ENCODE measurements at places on chromosomes 13 and 19.

DNA sequence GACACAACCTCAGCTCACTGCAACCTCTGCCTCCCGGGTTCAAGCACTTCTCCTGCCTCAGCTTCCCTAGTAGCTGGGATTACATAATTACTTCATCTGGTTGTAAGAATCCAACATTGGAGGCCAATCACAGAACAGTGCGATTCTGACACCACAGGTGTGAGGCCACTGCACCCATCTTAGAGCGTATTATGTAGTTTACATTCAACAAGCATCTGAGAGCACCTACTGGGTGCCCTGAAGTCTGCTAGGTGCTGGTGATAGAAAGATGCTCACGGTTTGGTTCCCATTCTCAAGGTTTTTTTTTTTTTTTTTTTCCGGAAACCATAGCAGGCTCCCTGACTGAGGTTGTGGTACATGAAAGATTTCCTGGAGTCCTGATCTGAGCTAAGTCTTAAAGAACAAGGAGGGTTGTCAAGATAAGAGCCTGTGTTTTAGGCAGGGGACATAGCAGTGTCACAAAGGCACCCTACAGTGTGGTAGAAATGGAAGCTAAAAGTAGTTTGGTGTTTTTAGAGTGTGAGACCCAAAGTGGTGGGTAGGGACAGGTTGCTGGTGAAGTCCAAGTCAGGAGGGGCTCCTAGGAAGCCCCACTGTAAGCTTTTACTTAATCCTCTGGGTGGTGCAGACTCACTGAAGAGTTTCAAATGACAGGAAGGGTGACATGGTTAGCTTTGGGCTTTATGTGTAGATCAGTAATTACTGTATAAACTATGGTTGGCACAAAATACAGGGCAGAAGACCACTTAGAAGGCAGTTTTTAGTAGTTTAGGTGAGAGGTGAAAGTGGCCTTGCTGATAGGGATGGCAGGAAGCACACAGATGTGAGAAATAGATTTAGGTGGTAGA, 15.2 kb downstream of the SAE1 start:
- no peak for DNase-seq

DNA sequence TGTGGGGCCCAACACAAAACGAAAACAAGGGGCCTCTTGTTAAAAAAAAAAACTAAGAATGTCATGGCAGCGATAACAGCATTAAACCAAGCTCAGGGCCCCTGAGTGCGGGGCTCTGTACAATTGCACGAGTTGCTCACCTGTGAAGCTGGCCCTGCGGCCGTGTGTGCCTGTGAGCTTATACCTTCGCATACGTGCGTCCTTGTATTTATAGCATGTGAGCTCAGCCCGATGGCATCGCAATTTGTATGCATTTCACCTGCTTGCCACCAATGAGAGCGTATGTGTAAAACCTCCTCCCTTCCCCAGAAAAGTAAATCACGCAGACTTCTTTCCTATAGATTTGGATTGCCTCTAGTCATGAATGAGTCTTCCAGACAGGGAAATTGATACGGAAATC, 17.1 kb downstream of the HNRNPM start:
- DNase-seq, result no peak

DNA sequence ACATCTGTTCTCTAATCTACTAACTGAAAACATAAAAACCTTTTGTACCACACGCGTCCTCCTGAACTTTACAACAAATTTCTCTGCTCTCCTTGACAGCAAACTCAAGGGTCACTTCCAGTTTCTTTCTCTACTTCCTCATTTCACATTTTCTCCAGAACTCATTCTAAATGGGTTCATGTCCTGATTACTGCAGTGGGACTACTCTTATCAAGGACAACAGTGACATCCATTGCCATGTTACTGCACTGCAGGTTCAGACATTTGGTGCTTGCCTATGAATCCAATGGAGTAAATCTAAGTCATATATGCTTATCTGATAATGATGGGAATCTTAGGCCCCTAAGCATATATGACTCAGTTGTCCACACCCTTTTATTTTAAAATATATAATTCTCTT, 35.3 kb downstream of the FPR3 start:
- no peak for DNase-seq

DNA sequence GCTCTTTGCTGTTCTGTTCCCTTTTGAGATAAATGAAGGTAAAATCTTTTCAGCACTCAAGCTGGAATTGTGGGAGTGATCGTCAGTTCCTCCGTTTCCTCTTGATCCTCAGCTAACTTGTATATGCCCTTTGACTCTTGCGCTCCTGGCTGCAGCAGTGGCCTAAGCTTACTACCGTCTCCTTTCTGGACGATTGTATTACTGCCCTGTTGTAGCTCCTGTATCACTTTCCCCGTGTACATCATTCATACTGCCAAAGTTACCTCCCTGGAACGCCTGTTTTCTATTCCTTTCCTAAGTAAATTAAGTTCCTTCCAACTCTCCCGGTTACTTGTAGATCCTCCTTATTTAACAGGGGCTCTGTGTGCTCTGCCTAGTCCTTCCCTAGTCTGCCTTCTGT, 36.9 kb downstream of the WASF3 start:
- DNase-seq, result no peak

DNA sequence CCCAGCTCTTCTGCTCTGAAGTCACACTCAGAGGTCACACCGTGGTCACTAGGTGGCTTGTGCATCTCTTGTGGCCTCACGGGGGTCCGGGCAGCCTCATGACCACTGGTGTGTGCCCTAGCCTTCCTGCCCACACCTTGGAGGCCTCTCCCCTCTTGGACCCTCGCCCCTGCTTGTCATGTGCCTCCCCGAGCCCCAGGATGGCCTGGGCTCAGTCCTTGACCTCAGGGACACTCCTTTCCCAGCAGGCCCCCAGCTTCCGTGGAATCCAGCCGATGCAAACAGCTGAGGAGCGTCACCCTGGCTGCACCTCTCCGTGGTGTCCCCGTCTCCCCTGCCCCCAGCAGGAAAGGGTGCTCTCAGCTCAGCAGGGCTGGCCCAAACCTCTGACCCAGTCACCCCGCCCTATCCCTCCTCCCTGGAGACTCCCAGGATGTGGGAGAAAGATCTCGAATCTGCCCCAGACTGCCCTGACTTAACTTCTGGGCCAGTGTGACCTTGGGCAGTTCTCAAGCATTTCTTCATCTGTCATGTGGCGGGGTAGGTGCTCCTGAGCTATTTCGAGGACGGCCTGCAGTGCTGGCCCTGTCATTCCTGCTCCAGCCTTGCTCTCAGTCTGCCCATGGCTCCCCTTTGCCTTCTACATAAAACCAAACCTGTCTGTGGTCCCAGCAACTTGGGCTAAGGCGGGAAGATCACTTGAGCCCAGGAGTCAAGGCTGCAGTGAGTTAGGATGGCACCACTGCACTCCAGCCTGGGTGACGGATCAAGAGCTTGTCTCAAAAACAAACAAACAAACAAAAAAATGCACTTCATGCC, 4.6 kb upstream of the SLC25A42 start:
- no peak for DNase-seq

GRCh38 chr13:23449398-23450162, 16.1 kb upstream of the SACS start:
- DNase-seq, result no peak

DNA sequence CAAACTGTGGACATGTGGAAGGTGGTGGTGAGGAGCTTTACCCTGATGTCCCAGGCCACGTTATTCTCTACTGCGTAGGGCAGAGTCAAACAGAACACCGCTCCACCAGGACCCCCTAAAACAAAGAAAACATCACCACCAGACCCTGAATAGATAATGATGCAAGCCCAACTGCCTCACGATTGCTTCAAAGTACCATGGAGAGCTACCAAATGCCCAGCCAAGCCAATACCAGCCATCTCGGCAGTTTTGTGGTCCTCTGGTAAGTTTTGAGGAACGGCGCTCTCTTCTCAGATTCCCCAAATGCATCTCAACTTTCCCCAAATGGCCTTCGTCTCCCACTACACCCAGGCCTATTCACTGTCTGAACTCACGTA, 5.6 kb downstream of the RANBP3 start:
- DNase-seq, result no peak
